ENCODE measurements at places on chromosomes 7 and 10. TPM values are rescaled to one million over a fixed set of nuclear protein-coding genes. Genes with fewer than 3 reads are reported as not detected.

GRCh38 chr10:114081911-114082583 is 38.4 kb downstream of the ADRB1 start:
- no peak overlapping the region for H3K27ac ChIP-seq
- no peaks in the 10 kb centered on the region for H3K36me3 ChIP-seq
- H3K27me3 ChIP-seq = no peaks in the 10 kb centered on the region
- H3K4me1 ChIP-seq = no peaks in the 10 kb centered on the region

GRCh38 chr7:43392638-43393330 is 190.1 kb upstream of the STK17A start:
- H3K4me3 ChIP-seq = no peak overlapping the region
- H3K27ac ChIP-seq = no peak overlapping the region
- no peaks in the 10 kb centered on the region for H3K36me3 ChIP-seq

SH2D4B gene
- 0.07 TPM for total RNA-seq

FAM241B gene
- total RNA-seq = 1.8 TPM

GALNT17 gene
- not detected for total RNA-seq
